ENCODE measurements at places on chromosomes 3 and 15.

GRCh38 chr15:36940636-36941260 lies 159.6 kb downstream of the MEIS2 start:
- no peak for DNase-seq

DNA sequence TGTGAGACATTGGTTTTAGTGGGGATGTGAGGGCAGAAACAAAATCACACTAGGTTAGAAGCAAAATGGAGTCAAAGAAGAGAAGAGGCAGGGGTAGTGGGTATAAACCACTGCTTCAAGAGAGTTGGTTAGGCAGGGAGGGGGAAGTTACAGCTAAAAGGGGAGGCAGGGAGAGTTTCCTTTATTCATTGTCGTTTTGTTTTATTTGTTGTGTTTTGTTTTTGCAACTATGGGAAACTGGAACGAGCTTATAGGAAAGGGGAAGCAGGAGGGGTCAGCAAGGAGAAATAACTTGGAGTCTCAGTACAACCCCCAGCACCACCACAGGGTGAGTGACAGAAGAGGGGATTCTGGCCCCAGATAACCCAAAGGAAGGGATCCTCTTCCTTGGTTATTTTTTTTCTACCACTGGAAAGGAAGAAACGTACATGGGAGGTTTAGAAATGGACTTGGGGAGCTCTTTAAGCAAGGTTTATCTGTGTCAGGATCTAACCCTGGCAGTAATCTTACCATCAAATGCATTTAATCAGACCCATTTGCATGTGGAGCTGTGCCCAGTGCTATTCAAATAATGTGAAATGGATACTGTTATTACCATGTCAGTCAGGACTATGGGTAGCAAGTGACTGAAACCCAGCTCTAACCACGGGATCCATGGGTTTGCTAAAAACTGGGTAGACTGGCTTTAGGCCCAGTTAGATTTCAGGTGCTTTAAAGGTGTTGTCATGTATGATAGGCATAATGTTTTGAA lies 68.7 kb downstream of the CCNL1 start:
- DNase-seq, result no peak

DNA sequence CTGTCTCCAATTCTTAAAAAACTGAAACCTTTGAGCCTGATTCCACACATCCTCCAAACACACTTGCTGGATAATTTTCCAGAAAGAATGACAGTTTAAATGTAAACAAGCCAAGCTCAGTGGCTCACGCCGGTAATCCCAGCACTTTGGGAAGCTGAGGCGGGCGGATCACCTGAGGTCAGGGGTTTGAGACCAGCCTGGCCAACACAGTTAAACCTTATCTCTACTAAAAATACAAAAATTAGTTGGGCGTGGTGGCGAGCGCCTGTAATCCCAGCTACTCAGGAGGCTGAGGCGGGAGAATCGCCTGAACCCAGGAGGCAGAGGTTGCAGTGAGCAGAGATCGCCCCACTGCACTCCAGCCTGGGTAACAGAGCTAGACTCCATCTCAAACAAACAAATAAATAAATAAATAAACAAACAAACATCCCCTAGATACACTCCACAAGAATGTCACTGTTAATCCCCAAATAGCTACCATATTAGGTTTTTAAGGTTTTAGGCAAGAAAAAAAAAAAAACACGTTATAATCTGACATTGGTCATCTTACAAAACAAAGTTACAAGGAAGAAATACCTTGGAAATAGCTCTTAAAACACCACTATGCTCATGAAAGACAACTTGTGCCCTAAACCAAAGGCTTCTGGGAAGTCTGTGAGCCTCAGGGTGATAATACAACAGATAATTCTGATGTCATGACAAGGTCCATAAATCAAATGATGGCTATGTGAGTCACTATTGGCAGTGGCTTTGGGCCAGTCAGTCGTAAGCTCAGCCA lies 13.2 kb downstream of the TNIK start:
- no peak for DNase-seq

DNA sequence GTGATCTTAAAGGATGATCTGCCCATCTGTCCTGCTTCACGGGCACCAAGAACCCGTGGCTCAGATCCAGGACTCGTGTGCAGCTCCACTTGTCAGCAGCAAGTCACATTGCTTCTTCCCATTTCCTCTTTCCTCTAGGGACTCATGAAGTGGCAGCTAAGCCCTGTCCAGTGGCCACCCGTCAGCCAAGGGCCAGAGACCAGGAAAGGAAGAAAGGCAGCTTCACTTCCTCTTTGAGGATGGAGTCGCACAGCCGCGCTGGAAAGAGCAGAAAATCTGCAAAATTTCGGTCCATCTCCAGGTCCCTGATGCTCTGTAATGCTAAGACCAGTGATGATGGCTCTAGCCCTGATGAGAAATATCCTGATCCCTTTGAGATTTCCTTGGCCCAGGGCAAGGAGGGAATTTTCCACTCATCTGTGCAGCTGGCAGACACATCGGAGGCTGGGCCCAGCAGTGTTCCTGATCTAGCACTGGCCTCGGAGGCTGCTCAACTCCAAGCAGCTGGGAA lies 28.5 kb downstream of the IL16 start:
- no peak for DNase-seq

GRCh38 chr3:10381336-10381735 lies 60.4 kb upstream of the SEC13 start:
- no peak for DNase-seq

DNA sequence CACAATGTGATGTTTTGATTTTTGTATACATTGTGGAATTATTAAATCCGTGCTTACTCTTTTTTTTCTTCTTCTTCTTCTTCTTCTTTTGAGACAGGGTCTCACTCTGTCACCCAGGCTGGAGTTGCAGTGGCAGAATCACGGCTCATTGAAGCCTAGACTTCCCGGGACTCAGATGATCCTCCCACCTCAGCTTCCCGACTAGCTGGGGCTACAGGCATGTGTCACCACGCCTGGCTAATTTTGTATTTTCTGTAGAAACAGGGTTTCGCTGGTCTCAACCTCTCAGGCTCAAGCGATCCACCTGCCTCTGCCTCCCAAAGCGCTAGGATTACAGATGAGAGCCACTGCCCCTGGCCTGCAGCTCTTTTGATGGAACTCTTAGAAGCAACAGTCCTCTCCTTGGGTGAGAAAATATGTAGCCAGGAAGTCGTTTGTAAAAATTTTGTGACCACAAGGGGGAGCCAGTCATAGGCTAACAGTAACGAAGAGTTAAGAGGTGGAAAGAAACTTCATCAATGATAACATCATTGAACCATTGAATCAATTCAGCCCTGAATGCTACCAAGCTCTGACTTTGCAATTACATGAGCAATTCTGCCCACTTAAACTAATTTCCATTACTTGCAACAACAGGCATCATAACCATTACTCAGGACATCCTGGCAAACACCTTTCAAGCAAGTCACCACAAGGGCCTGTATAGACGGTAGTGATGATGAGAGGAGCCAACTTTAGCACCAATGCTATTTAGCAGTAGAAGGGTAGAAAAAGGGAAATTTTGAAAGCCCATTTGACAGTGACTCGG lies 16.7 kb upstream of the CMTM7 start:
- DNase-seq, result peak; percentile 57

GRCh38 chr15:58666957-58667356 lies 82.5 kb downstream of the ADAM10 start:
- peak; percentile 6 for DNase-seq

GRCh38 chr15:82177291-82178010 lies 85.1 kb downstream of the EFL1 start:
- DNase-seq, result no peak

GRCh38 chr15:81897057-81897677 lies 148.7 kb downstream of the MEX3B start:
- peak; percentile 71 for DNase-seq

GRCh38 chr3:32366638-32367397 lies 24.8 kb upstream of the CMTM7 start:
- no peak for DNase-seq

GRCh38 chr3:73100741-73101559 lies 39.5 kb downstream of the EBLN2 start:
- peak; percentile 77 for DNase-seq

- DNase-seq, result no peak
These were observed 3.1 kb upstream of the EXOG start for GRCh38 chr3:38493031-38493430.

- DNase-seq, result no peak
These were observed 59.3 kb downstream of the GBE1 start for GRCh38 chr3:81702126-81702525.

- no peak for DNase-seq
These were observed 221.2 kb downstream of the SQOR start for GRCh38 chr15:45855907-45856579.

DNA sequence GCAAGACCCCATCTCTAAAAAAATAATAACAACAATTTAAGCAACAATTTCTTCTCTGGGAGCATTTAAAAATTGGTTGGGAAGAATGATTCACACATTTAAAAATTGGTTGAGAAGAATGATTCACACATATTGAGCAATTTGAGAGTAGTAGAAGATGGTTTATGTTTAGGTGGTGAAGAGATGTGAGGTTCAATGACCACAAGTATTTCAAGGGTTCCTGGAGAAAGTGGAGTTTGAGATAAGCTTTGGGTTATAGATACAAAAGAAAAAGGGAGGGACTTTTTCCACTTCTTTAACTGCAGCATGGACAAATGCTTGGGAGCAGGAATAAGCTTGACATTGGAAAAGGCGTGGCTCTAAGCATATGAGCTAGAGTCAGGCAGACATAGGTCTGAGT lies 145.7 kb upstream of the NPHP3 start:
- DNase-seq, result no peak

DNA sequence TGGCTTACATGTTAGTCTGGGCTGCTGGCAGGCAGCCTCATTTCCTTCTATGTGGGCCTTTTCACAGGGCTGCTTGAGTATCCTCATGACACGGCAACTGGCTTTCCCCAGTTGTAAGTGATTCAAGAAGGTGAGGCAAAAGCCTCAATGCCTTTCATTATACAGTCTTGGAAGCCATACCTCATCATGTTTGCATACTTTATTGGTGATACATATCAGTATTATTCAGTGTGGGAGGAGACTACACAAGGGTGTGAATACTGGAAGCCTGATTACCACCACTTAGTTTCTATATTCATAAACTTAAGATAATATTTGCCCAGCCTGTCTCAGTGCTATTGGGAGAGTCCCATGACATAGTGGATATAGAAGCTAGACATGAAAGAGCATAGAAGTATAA lies 346.8 kb downstream of the SOX2 start:
- no peak for DNase-seq

GRCh38 chr3:69143612-69144011 lies 21.2 kb upstream of the LMOD3 start:
- no peak for DNase-seq

GRCh38 chr15:57526076-57526475 lies 65.6 kb upstream of the MYZAP start:
- DNase-seq, result no peak

DNA sequence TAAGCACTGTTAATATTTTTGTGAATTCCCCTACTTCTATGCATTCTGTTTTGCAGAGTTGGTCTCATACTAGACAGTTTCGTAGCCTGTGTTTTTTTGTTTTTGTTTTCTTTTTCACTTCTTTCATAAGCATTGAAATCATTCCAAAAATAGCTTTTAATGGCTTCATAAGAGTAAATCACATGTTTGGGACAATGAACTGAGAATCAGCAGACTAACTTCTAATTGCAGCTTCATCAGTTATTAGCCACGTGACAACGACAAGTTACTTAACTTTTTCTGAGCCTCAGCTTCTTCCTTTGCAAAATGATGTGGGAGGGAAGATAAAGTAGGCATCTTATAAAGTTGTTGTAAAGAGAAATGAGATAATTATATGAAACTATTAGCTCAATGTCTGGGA lies 124.8 kb downstream of the LIPC start:
- no peak for DNase-seq

DNA sequence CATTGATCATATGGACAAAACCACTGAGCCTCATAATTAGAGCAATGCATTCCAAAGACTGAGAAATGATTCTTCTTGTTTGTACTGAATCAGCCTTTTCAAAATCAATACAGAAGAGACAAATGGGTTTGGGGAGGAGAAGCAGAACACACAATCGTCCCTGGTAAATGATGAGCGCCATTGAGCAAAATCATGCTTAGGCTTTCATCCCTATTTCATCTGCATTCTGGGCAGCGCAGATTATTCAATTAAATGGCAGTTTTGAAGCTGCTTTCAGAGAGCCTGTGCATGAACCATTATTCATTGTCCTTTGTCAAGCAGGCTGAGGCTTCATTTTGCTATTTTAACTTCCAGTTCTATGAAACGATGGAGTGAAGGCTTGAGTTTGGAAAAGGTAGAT lies 371.9 kb downstream of the CACNA2D3 start:
- DNase-seq, result no peak

Data from amniotic stem cell (primary cell).